Activated T-cell treated with anti-CD3 and anti-CD28 coated beads for 24 hours (primary cell): ENCODE measurements at places on chromosomes 7 and 10.

DNA sequence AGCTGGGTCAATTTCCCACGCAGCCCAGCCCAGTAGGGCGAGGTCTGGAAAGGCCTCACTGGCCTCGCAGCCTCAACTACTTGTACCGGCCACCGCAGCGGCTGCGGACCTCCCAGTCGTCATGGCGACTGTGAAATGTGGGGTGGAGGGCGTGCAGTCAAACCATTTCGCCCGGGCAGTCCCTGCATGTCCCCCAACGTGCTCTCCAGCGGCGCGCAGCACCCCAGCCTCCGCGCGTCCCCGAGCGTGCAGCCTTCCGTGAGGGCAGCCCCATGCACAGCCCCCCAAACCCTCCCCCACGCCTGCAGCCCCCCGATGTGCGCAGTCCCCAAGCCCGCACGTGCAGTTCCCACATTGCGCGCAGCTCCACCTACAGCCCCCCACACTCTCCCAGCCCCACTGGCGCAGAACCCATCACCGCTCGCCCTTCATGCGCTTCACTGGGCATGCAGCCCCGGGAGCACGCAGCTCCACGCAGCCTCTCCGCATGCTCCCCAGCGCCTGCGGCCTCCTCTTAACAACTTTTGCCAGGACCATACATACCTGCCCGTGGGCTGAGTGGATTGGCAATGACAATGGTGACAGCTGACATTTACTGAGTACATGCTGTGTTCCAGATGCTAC, 34.5 kb upstream of the SFTPD start:
- no peak for DNase-seq

- DNase-seq: no peak
These were observed 74.1 kb upstream of the PARD3 start for GRCh38 chr10:34889004-34889869.

DNA sequence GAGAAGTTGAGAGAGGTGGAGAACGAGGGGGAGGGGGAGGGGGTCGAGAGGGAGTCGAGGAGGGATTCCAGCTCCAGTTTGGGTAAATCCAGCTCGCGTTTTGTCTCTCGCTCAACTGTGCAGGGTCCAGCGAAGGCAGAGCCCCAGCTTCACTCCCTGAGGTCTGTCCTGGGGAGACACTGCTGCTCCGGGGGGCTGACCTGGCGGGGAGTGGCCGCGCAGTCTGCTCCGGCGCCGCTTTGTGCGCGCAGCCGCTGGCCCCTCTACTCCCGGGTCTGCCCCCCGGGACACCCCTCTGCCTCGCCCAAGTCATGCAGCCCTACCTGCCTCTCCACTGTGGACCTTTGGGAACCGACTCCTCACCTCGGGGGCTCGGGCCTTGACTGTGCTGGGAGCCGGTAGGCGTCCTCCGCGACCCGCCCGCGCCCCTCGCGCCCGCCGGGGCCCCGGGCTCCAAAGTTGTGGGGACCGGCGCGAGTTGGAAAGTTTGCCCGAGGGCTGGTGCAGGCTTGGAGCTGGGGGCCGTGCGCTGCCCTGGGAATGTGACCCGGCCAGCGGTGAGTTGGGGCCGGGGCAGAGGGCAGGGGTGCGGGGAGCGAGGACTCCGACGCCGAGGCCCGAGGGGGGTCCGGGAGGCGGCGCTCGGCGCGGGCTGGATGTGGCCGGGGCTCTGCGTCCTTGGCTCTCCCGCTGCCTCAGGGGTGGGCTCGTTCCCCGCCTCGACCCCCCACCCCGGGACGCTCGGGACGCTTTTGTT, at the start of gene TET1:
TET1 (plus strand) TSS at position 152 of the 757 bp plus-strand sequence. CDS start 12,002 bp downstream, outside the sequence.
- no peak for DNase-seq

- DNase-seq: no peak
These were observed 4.0 kb downstream of the CDCA7L start for GRCh38 chr7:21941611-21942141.

- DNase-seq: no peak
These were observed 40.1 kb downstream of the HHEX start for GRCh38 chr10:92729886-92730285.

GRCh38 chr7:13911909-13912308, 77.6 kb downstream of the ETV1 start:
- no peak for DNase-seq

DNA sequence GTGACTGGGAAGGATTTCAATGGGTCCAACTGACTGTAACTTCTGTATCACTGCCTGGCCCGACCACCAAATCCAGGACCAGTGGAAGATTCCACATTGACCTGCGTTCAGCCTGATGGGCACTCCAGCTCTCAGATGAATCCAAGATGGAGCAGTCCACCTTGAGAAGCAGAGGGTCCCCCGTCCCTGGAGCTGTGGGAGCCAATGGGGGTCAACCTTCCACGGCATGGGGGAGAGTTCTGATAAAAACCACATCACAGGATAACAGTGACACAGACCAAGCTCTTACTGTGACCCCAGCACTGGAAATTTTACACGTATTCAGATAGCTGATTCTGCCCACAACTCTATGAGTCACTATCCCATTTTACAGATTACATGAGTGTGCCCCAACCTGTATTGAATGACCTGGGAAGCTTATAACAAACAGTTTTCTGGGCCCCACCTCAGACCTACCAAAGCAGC, 11.2 kb downstream of the ZCCHC24 start:
- DNase-seq: no peak

- no peak for DNase-seq
These were observed 105.9 kb upstream of the EEPD1 start for GRCh38 chr7:36047091-36047658.

DNA sequence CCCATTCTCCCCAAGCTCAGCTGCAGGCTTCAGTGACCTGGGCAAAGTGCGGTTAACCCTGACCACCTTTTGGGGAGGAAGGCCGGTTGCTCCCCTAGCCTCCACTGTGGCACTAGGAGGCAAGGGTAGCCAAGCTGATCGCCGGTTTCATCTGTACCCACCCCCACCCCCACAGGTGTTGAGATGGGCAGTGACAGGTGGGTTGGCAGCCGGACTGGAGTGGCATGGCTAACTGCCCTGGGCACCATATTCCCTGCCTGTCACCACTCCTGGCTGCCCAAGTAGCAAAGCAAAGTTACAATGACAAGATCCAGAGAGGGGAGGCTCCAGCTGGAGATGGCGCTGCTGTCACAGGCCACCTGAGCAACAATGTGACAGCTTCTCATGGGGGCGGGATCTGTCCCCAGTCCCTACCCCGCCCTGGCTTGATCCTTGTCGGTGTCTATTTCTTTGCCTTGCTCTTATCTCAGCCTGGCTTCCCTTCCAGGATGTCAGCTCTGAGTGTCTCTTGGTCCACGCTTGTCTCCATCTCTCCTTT, 27.0 kb upstream of the BMS1 start:
- no peak for DNase-seq

GRCh38 chr7:26153823-26154783, 2.1 kb downstream of the NFE2L3 start:
- peak; percentile 32 for DNase-seq

GRCh38 chr7:139544645-139545044, 21.2 kb downstream of the CLEC2L start:
- no peak for DNase-seq

- no peak for DNase-seq
These were observed 85.8 kb upstream of the EGFR start for GRCh38 chr7:54932818-54933543.

GRCh38 chr10:21512573-21513404, 12.7 kb downstream of the SKIDA1 start:
- DNase-seq: no peak

DNA sequence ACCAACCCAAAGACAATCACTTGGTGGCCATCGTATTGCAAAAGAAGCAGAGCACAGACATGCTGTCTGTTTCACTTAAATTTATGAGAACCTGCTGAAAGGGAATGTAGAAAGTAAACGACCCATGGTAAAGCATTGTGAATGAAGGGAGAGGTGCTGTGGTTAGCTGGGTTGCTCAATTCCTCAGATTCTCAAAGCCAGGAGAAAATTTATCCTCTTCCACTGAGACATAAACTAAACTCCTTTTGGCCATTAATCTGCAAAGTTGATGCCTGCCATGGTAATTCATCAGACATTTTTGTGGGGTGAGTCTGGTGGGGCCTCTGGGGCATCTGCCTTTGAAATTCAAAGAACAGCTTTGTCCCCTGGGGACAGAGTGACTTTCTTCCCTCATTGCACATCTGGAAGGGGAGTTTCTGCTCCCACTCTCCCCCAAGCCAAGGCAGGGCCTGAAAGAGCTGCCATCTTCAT, 951.0 kb downstream of the LRMDA start:
- no peak for DNase-seq

GRCh38 chr10:43390759-43391158, 18.2 kb downstream of the HNRNPF start:
- DNase-seq: no peak

GRCh38 chr10:97452352-97452751, 6.4 kb downstream of the ZDHHC16 start:
- no peak for DNase-seq

GRCh38 chr10:28254290-28254985, 48.4 kb downstream of the MPP7 start:
- no peak for DNase-seq

- DNase-seq: no peak
These were observed 18.8 kb downstream of the KLF6 start for GRCh38 chr10:3766046-3766756.

DNA sequence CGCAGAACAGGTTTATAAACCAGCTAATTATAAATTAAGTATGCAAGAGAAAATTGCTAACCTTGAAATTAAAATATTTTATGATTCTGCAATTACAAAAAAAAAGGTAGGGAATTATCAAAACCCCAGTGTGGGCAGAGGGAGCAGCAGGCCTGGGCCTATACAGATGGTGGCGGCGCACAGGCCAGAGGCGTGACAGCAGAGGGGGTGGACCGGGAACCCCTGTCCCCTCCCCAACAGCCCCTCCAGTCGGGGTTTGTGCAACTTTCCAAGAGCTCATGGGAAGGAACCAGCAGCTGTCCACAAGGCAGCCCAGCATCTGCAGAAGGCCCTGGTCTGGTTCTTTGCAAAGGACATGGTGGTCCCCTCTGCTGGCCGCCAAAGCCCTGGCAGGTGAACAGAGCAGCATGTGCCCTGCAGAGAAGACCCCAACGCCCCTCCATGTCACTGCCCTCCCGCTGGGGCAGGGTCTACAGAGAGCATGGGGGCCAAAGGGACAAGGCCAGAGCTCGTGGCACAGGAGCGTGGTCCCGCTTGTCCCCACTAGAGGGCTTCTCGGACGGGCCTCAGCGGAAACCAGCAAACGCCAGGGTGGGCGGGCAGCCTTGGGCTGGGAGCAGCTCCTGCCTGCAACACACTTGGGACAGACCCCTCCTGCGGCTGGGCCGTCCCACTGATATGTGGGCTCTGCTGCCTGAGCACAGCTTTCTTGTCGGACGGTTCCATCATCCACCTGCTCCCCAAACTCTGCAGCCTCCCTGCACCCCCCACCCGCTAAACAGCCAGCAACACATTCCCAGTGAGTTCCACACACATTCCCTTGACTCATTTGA, 75.1 kb downstream of the EBF3 start:
- DNase-seq: peak; percentile 32

DNA sequence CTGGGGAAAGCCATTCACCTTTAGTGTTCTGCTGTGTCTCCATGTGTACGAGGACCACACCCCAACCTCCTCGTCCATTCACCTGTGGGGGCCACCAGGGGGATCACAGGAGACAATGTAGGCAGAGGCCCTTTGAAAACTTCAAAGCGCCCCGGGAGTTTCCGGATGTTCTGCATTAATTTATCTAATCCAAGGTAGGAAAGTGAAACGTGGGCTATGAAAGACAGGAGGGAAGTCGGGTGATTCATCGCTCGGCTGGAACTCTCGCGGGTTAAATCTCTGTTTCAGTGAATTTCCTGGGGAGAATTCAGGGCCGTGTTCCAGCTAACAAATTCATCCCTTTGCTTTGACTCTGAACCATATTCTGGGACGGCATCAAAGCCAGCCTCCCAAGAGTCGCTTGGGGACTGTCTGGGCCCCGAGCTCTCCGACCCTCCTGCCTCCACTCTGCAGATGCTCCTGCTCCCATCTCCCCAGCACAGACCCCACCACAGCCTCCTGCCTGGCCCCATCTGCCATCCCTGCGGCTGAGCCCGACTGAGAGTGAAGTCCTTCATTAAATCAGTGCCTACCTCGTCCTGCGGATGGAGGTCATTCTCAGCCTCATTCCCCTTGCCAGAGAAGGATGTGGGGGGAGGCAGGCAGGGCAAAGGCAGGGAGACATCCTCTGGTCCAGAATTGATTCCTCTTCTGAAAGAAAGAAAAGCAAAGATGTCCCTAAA, 114.1 kb upstream of the CARD11 start:
- no peak for DNase-seq

- DNase-seq: no peak
These were observed 3.2 kb upstream of the EMX2 start for GRCh38 chr10:117539361-117539773.

DNA sequence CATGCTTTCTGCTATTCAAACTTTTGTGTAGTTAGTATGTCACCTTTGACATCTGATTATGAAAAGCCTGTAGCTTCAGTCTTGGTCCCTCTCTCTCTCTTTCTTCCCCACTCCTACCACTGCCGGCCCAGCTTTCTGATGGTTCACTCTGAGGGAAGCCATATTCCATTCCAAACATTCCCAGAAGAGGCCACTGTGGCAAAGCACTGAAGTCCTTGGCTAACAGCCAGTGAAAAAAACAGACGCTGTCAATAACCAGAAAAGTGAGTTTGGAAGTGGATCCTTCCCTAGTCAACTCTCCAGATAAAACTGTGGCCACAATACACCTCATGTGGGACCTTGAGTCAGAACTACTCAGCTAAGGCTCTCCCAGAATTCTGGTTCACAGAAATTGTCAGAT, 950.7 kb upstream of the PHF14 start:
- no peak for DNase-seq

DNA sequence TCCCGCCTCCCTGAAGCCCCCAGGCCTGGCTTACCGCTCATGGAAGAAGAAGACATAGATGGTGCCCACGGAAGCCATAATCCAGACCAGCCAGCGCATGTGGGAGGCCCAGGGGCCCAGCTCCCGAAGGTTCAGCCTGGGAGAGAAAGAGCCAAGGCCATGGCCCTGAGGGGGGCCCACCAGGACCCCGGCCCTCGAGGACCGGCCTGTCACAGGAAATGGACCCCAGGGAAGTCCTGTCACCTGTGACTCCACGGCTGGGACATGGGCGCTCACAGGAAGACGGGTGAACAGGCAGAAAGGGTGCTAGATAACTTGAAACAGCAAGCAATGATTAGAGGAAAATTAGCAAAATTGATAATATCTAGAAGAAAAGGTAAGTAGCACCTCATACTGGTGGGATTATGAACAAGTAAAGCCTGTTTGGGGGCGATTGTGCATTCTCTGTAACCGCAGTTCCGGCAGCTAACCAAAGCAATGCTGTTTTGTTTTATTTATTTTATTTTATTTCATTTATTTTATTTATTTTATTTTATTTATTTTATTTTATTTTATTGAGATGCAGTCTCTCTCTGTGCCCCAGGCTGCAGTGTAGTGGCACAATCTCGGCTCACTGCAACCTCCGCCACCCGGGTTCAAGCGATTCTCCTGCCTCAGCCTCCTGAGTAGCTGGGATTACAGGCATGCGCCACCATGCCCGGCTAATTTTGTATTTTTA, 27.8 kb upstream of the RADIL start:
- DNase-seq: no peak
